NCI-H2081 (cell line): ENCODE measurements at places on chromosomes 3 and 15.

- no peak for DNase-seq
Measured at GRCh38 chr3:52136513-52136912, 17.7 kb downstream of the POC1A start.

GRCh38 chr3:59992578-59992977, 942.8 kb upstream of the CFAP20DC start:
- DNase-seq: no peak

DNA sequence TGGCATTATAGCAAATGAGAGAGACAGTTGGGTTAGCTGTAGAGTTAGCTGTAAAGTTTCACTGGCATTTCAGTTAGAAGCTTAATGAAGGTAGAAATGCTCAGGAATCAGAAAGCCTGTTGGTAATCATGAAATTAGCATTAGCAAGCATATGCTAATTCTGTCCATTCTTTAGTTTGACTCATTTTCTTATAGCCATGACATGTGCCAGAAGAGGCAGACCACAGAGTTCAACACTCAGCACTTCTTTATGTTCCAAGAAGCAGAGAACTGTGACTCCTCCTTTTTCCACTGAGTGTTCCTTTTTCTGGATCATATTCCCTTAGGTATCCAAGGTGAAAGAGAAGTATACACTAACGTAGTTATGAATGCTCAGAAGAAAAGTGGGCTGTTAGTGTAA, 276.2 kb upstream of the SGO1 start:
- no peak for DNase-seq

DNA sequence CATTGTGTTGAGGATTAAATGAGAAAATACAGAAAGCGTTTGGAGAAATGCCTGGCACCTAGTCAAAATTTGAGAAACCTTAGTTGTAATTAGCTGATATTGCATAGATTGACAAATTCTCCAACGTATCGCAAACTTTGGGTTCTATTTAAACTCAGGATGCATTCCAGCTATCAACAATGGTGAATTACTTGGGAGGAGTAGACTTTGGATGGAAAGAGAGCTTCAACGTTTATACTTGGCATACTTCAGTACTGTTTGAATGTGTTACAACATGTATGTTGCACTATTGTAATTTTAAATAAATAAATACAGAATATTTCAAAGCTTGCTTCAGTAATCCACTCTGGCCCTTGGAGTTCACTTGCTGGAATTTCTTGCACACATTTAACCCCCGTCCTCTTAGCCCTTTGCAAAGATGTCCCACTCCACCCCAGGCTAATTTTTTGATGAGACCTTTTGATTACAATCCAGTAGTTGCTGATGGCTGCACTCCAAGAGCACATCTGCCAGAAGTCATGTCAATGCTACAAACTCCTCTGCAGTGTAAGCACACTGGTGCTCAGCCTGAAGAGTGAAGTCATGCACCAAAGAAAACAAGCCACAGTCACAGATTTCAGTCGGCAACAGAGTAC, 4.7 kb upstream of the DIS3L start:
- DNase-seq: no peak

- DNase-seq: no peak
Measured at GRCh38 chr15:32972686-32973085, 221.8 kb downstream of the FMN1 start.

DNA sequence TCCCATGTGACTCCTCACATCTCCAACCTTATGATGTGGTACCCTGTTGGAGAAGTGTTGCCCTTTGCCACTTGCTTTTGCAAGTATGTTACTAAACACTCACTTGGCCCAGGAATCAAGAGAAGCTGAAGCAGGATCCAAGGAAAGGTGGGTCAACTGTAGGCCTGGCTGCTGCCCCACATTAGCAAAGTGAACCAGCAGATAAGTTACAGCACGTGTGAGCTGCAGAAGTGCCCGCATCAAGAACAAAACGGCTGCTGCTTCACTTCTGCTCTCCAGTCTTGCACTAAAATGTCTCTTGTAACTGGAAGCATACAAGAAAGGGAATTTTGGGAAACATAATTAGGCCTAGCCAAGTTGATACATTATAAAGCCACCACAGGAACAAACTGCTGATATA, 79.6 kb downstream of the PCOLCE2 start:
- no peak for DNase-seq

GRCh38 chr3:163218336-163218735, 1721.7 kb downstream of the OTOL1 start:
- no peak for DNase-seq
